ENCODE measurements at places on chromosomes 2 and 18.

DNA sequence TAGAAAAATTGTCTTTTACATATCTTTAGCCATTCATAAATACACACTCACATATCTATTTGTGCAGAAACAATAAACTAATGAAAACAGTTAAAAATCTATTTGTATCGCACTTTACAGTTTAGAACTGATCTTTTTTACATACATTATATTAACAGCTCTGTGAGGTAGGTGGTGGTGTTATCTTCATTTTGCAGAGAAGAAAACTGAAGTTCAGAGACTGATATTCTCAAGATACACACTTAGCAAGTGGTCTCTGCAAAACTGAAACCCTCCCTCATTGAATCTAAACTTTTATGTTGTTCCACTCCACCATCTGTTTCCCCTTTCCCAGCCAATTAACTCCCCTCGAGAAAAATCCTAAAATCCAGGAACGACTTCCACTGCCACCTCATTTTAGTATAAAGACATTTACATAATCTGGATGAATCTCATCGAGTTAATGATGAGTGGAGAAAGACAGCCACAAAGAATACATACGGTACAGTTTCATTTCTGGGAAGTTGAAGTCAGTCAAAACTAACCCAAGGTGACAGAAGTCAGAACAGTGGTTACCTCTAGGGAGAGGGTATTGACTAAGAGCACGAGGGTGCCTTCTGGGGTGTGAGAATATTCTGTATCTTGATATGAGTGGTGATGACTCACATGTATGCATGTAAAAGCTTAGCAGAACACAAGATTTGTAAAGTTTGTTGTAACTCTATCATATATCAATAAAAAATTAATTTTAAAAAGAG, 524.2 kb upstream of the TCF4 start:
- no peak for DNase-seq

GRCh38 chr18:5503740-5504139, 40.1 kb downstream of the EPB41L3 start:
- DNase-seq = no peak

- no peak for DNase-seq
These were observed 52.4 kb downstream of the REEP1 start for GRCh38 chr2:86284987-86285386.

DNA sequence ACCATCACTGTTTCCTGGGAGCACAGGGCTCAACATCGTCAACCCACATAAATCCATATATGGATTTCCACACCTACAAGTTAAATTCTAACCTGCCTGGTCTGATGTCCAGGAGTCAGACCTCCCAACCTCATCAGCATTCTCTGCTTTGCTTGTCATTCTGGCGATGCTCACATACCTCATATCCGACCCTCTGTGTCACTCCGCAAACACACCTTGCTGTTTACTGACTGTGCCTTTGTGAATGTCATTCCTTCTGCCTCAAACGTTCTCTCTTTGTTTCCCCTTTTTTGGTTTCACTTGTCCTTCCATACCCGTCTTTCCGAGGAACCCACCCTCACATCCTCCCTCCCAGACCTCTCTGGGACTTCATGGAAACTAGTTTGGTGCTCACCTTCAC, 187.1 kb downstream of the ACTR3 start:
- DNase-seq = no peak

DNA sequence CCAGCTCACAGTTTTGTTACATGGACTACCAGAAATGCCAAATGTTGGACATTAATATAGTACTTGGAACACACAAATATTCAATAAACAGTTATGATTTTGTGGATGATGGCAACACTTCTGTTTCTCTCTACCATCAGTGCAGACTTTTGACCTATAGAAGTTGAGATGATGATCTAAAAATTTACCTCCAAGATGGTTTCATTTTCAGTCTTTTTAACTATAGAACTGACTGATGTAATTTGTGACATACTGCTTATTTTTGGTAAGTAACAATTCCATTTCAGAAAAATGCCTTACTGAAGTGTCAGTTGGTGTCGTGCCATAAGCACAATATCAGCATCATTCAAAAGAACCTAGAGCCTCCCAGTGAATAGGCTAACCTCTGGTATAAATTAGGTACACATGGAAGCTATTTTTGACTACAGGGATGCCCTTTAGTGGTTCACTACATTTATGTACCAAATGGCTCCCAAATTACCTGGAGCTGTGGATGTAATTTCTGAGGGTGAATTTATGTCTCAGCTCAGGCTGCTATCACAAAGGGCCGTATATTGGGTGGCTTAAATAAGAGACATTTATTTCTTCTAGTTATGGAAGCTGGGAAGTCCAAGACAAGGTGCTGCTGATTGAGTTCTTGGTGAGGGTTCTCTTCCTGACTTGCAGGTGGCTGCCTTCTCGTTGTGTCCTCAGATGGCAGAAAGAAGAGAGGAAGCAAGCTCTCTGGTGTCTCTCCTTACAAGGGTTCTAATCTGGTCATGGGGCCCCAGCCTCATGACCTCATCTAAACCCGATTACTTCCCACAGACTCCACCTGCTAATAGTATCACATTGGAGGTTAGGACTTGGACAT, 66.5 kb downstream of the ALPK2 start:
- DNase-seq = no peak

GRCh38 chr2:60505240-60505879, 48.1 kb downstream of the BCL11A start:
- DNase-seq = no peak

GRCh38 chr2:70888923-70889715, 46.6 kb upstream of the ATP6V1B1 start:
- no peak for DNase-seq

DNA sequence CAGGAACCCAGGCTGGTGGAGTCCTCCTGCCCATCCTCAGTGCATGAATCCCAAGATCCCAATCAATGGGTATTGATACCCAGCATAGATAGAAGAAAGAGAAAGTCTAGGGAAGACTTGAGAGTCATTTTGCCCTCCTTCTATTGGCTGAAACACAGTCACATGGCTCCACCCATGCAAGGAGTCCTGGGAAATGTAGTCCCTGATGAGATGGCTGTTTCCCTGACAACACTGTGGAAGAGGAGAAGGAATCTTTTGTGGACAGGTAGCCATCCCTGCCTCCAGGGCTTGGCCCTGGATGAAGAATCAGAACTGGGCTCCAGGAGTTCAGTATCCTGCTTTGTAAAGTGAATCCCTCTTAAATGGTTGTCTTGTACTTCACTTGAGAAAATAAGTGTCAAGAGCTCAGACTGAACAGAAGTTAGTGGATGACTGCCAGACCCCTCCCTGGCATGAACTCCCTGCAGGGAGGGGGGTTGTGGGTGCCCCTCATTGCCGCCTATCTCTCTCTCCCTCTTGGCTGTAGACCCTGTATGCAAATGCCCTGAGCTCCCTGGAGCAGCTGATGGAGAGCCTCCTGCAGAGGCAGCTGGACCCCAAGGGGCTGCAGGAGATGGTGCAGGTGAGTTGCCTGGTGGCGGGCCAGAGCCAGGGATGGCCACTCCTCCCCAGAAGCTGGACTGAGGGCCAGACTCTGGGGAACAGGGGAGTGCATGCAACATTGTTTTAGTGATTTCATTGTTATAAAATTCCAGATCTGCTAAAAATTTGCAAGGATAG, 36.1 kb downstream of the MROH2A start:
- no peak for DNase-seq

GRCh38 chr2:107931412-107931811, 54.9 kb upstream of the SLC5A7 start:
- DNase-seq = no peak

- no peak for DNase-seq
These were observed 24.5 kb downstream of the PRKD3 start for GRCh38 chr2:37300146-37300545.

DNA sequence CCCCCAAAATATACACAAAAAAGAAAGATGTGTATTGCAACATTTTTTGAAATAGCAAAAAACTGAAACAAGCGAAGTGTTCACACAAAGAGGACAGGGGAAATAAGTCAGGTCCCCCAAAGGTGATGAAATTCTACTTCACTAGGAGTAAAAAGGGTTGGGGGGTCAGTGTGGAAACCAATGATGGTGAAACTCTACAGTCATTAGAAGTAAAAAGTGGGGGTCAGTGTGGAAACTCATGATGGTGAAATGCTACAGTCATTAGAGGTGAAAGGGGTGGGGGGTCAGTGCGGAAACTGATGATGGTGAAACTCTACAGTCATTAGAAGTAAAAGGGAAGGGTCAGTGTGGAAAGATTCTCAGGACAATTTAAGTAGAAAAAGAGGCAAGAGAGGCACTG, 298.2 kb downstream of the EIPR1 start:
- no peak for DNase-seq

DNA sequence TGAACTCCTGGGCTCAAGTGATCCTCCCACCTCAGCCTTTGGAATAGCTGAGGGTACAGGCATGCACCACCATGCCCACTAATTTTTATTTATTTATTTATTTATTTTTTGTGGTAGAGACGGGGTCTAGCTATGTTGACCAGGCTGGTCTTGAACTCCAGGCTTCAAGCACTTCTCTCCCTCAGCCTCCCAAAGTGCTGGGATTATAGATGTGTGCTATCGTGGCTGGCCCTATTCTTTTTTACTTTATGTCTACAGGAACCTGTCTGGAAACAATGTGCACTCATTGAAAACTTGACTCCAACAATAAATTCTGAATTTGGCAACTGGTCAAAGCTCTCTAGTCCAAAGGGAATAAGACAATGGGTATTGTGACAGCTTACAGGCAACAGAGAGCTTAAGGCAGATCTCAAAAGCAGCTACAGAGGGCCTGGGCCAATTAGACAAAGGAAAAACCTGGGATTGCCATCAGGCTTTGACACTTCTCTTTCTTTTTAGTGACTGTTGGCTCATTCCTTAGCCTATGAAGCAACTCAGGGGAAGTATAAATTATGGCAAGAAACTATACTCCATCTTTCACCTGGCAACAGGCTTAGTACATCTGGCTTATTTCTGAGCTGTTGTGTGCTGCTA, 55.1 kb upstream of the RAPGEF4 start:
- DNase-seq = no peak

- no peak for DNase-seq
These were observed 6.8 kb upstream of the IL1RL2 start for GRCh38 chr2:102179788-102180686.

DNA sequence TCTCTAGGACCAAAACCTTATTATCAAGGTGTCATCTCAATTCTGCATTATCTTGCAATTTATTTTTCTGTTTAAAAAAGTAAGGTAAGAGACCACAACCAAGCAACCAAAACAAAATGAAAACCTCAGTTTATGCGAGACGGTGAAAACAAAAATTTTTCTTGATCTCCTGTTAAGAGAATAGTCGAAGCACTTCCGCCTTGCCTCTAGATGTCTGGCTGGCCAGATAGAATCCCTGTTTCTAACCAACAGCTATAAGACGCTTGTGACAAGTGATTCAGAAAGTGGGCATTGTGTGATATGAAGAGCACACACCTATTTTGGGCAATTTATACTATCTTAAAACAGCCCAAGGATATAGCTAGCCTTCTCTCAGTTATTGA, 51.2 kb downstream of the MGAT5 start:
- no peak for DNase-seq

GRCh38 chr18:68267583-68267982, 447.3 kb downstream of the TMX3 start:
- DNase-seq = no peak

GRCh38 chr2:203237346-203238238, 1.2 kb upstream of the CYP20A1 start:
- no peak for DNase-seq

DNA sequence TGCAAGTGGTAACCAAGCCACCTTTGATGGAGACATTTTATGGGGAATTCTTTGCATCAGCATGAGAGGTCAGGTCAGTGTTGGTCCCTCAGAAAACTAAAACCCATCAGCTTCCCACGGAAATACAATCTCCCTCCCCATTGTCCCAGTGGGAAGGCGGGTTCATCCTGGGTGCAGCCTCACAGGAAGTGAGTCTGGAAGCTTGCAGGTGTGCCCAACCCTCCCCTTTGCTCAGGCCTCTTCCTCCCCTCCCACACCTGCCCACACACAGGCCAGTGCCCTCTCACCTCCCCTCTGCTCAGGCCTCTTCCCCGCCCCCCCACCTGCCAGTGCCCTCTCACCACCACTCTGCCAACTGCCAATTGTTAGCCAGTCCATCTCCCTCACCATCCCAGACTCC, 166.8 kb upstream of the RAB6C start:
- DNase-seq = no peak

DNA sequence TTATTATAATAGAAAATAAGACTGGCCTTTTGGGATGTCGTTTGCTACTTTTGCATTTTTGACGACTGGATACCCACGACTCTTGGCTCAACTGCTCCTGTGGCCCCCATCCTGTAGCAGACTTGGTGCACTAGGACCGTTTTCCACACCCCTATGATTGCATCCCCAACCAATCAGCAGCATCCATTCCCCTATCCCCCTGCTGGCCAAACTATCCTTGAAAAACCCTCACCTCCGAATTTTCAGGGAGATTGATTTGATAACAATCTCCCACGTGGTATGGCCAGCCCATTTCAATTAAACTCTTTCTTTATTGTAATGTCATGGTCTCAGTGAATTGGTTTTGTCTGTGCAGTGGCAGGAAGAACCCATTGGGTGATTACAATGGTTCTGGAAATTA, 37.9 kb upstream of the TTR start:
- DNase-seq = no peak

DNA sequence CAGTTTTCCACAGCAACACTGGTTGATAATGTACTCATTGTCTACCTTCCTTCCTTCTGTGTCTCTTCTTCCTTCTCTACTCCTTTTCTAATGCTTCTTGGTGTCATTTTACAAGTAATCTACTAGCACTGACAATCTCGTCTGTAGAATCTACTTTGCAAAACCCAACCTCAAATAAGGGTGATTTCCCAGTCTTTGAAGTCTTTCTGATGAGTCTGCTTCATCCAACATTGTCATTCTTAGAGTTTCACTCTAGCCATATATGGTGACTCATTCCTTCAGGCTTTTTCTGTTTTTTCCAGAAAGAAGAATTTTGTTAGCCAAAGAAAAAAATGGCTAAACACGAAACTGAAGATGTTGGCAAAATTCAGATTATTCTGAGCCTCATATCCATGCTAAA, 288.7 kb downstream of the MBD2 start:
- DNase-seq = no peak

- no peak for DNase-seq
These were observed 65.0 kb upstream of the DSC1 start for GRCh38 chr18:31227497-31228229.

- DNase-seq = no peak
These were observed 95.6 kb upstream of the NABP1 start for GRCh38 chr2:191582355-191582754.

DNA sequence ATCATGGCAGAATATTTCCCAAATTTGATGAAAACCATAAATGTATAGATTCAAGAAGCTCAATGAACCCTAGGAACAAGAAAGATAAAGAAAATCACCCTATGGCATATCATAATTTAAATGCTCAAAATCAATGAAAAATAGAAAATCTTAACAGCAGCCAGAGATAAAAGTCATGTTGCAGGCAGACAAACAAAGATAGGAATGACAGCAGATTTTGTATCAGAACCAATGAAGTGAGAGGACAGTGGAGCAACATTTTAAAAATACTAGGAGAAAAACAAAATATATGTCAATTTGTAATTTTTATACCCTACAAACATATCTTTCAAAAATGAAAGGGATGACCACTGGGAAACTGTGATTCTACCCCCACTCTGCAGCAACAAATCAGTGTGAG, 203.3 kb downstream of the PIEZO2 start:
- DNase-seq = no peak

Measured in T-helper 1 cell (primary cell).